Right lobe of liver (tissue), 6 donors: ENCODE measurements at places on chromosomes 7 and 10. TPM values are rescaled to one million over a fixed set of nuclear protein-coding genes. Genes with fewer than 3 reads are reported as not detected.

Gene CCDC146
- total RNA-seq: 6.7 TPM

DNA sequence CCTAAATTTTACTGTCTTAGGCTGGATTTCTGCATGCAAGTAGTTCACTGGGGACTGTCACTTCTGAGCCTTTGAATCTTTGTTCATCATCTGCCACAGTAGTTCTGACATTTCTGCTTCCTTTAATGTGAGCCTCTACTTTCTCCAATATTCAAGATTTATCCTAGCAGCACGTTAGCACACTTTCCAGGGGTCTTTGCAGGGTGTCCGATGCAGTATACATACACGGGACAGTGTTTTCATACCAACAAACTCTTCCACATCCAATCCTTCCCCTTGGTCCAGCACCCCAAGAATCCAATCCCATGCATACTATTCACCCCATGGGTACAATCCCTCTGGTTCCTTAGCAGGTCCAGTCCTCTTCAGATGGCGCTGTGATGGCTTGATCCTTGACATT lies 22.7 kb upstream of the NPTX2 start:
- H3K4me3 ChIP-seq: no peak overlapping the region

GRCh38 chr7:31734456-31734855 lies 47.4 kb downstream of the PPP1R17 start:
- no peak overlapping the region for H3K4me3 ChIP-seq
- no peaks in the 10 kb centered on the region for H3K4me1 ChIP-seq
- no peaks in the 10 kb centered on the region for H3K27me3 ChIP-seq
- H3K27ac ChIP-seq: no peak overlapping the region

DNA sequence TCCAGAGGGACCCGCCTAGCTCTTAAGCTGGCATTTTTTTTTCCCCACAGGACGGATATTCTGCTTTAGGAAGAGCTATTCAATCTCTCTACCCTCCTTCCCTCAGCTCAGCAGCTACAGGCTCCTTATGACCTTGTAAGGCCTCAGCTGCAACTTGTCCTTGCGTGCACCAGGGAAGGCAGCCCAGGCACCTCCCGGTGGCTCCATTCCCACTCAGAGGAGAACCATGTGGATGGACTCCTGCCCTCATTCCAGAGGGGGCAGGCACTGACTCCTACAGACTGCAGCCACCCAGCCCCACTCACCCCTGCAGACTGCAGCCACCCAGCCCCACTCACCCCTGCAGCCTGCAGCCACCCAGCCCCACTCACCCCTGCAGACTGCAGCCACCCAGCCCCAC lies 73.7 kb downstream of the ITIH5 start:
- no peak for DNase-seq
- H3K4me3 ChIP-seq: no peak overlapping the region
- H3K36me3 ChIP-seq: no peaks in the 10 kb centered on the region

- no peaks in the 10 kb centered on the region for H3K4me1 ChIP-seq
- H3K27ac ChIP-seq: no peak overlapping the region
- no peaks in the 10 kb centered on the region for H3K36me3 ChIP-seq
- no peaks in the 10 kb centered on the region for H3K27me3 ChIP-seq
Observed at GRCh38 chr7:92961961-92962360, 125.6 kb upstream of the CDK6 start.

DNA sequence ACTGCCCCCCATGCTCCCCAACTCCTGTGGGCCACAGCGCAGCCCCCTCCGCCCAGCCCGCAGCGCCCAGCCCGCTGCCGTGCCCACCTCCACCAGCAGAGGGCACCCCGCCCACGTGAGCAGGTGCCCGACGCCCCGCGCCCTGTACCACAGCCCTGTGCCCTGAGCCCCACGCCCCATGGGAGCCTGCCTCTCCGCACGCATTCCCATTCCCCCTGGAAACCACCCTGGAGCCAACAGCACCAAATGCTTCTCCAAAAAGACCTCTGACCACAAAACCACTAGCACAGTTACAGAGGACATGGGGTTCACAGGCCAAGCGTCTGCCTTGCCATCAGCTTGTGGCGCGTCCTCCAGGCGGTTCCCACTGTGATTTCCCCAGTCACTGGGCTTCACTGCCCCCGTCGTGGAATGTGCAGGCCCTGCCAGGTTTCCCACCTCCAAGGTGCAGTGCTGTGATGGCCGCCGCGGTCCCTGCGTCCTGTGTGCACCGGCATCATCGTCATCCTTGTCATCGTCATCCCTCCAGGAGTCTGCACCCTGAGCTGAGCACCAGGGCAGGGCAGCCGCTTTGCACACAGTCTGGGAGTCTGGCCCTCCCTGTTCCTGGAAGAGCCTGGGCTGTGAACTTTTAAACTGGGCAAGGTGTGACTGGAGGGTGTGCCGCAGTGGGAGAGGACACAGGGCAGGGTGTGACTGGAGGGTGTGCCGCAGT lies 61.7 kb downstream of the PWWP2B start:
- no peaks in the 10 kb centered on the region for H3K4me1 ChIP-seq
- no peaks in the 10 kb centered on the region for H3K36me3 ChIP-seq
- H3K27ac ChIP-seq: no peak overlapping the region
